NB4 (cell line): ENCODE measurements at places on chromosomes 7 and 10.

DNA sequence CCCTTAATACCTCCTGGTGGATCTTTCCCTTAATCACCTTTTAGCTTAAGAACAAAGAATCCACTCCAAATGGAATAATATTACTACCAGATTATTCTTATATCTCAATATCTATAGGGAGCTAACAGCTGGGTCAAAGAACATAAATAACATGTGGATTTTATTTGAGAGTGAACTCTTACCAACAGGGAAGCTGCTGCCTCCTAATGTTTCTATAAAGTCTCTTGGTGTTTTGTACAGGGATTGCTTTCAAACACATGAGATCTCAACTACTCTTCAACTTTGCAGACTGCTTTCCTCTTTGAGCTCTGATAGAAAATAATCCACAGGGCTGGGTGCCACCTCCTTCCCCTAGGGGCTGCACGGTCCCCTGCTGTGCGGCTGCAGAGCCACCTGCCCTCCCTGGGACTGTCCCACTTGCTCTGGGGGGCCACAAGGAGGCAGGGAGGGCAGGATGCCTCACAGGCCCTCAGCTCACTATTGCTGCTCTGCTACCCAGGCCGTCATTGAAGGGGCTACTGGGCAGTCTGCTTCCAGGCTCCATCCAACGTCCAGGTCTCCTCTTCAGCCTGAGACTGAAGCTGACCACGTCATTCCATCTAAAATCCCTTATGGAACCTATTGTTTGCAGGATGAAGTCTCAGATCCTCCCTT, 191.2 kb downstream of the CXCL12 start:
- no peak for DNase-seq

DNA sequence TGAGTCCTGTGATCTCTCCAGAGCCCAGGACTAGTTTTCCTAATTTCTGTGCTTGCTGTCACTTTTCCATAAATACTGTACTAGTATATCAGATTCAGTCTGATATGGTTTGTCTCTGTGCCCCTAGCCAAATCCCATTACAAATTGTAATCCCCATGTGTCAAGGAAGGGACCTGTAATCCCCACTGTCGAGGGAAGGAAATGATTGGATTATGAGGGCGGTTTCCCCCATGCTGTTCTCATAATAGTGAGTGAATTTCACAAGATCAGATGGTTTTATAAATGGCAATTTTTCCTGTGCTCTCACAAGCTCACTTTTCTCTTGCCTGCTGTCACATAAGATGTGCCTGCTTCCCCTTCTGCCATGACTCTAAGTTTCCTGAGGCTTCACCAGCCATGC, 54.8 kb upstream of the IFRD1 start:
- DNase-seq: peak; percentile 24

DNA sequence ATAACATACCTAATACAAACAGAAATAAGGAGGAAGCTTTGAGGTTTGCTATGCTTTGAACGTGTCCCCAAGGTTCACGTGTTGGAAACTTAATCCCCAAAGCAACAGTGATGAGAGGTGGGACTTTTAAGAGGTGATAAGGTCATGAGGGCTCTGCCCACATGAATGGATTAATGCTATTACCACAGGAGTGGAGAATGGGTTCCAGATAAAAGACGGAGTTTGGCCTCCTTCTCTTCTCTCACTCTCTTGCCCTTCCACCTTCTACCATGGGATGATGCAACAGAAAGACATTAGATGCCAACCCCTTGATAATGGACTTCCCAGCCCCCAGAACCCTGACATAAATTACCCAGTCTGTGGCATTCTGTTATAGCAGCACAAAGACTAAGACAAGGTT, 9.6 kb downstream of the ITGB1 start:
- no peak for DNase-seq

DNA sequence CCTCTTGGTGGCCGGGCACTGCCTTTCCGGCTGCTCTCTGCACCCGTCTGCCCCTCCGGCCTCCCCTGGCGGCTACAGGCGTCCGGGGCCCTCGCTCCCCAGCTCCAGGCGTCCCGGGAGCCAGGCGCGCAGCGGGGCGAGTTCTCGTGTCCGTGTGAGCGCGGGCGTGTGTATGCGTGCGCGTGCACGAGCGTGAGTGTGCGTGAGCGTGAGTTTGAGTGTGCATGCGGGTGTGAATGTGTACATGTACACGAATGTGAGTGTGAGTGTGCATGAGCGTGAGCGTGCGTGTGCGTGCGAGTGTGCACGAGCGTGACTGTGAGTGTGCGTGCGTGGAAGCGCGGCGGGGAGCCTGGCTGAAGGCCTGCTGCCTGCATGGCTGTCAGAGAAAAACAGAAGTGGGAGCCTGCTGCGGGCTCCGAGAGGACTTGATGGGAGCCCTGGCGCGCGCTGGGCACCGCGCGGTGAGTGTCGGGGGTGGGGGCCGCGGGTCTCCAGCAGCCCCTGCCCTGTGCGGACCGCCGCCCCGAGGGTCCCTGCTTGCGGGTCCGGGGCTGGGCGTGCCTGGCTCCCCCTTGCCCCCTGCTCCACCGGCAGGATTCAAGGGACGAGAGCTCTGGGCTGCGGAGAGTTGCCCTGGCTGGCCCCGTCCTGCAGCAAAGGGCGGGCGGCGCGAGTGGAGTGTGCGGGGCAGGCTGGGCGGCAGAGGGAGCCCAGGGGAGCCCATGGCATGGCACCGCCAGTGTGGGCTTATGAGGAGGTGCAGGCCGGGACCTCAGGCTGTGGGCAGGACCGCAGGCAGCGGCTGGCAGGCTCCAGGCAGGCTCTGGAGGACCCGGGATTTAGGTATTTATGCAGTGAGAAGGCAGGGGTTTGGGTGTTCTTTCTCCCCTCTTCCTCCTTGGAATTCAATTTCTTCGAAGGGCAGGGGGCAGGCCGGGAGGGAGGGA, 75.8 kb upstream of the EN2 start:
- DNase-seq: no peak

GRCh38 chr7:15719311-15719710, 32.8 kb upstream of the MEOX2 start:
- no peak for DNase-seq

DNA sequence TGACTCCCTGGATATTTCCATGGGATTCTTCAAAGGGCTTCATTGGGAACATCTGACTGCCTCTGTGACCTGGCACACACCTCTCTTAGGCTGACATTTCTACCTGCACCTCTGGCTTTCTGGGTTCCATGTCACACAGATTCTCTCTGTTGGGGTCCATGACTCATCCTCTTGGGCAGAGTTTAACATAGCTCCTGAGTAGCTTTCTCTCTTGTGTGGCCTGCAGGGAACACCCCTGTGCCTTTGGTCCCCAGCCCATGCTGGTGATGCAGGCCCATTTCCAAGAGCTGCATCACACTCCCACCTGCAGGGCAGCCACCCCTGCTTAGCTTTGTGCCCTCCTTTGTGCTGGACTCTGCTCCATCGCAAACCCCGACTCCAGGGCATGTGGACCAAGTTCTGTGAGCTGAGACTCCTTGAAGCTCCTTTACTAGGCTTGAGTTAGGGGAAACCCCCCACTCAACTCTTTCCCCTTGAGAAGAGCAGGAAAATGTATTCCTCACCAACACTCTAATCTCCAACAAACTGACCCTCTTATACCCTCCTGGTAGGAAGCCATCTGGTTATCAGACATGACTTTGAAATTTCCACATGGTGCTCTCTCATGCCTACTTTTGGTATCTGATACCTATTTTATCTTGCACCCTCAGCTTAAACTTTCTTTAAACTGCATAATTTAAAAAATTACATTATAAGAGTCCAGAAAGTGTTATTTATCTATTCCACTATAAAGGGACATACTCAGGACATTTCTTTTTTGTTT, 93.3 kb downstream of the ZNF777 start:
- DNase-seq: no peak

DNA sequence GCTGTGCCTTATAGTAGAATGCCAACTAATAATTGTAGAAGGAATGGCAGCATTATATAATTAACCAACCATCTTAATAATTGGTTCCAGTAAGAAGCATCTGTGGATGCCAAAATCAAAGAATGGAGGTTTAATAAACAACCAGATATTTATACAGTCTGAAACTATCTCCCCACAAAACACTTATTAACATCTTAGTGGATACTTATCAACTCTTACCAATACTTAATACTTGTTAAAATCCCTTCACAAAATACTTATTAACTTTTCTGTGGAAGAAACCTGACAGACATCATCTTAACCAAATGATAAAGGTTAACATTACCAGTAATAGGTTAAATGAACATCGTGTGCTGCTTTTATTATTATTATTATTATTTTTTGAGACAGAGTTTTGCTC, 29.1 kb upstream of the FAM107B start:
- no peak for DNase-seq

- no peak for DNase-seq
These were observed 64.4 kb upstream of the ARID5B start for GRCh38 chr10:61836888-61837754.

- DNase-seq: no peak
These were observed 213.6 kb downstream of the TNS3 start for GRCh38 chr7:47368190-47368812.

- no peak for DNase-seq
These were observed 196.7 kb downstream of the IPMK start for GRCh38 chr10:58070956-58071355.

DNA sequence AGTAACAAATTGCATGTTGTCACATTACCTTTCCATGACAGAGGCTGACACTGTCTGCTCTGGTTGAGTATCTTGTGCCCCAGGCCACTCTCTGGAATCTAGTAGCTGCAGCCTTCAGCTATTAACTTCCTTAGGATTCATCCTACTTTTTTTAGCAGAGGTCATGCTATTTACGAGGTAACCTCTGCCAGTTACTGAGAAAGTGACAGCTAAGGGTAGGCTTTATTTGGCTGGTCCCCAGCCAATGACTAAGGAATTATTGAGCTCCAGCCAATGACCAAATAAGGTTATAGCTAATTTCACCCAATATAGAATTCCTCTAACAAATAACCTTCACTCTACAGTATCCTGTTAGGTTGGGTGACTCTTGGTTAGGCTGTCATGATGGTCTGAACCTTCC, 1361.7 kb downstream of the XPNPEP1 start:
- DNase-seq: no peak

DNA sequence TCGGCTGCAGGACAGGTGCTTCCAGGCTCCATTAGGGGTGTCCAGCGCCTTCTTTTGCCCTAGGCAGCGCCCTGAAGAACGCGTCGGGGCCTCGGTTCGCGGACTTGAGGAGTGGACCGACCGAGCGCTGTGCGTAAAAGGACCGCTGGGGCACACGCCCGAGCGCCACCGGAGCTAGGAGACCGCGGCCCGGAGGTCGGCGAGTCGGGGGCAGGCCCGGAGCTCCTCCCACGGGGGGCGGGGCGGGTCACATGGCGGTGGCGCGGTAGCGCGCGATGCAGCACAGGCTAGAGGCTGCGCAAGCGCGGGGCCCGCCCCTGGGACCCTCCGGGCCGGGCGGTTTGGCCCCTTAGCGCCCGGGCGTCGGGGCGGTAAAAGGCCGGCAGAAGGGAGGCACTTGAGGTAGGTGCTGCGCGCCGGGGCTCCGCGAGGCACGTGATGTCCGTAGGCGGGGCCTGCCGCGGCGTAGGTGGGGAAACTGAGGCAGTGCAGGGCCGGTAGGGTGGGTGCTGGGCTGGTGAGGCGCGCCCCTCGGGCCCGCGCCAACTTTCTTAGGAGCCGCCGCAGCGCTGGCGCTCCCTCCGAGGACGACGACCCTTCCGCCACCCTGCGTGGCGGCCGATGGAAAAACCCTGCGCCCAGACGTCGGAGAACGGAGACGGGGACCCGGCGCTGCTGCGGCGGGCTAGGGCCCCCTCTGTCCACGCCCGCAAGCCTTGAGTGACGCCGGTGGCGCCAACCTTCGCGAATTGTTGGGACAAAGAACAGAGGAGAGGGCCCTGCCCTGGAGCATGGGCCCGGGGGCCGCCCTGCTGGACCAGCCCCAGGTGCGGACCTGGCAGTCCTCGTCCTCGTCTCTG, at the start of gene PRXL2A:
Gene PRXL2A, plus strand, starts transcription at position 310 of the 860 bp plus-strand sequence. CDS start 11,917 bp downstream, outside the sequence.
- peak; percentile 68 for DNase-seq

DNA sequence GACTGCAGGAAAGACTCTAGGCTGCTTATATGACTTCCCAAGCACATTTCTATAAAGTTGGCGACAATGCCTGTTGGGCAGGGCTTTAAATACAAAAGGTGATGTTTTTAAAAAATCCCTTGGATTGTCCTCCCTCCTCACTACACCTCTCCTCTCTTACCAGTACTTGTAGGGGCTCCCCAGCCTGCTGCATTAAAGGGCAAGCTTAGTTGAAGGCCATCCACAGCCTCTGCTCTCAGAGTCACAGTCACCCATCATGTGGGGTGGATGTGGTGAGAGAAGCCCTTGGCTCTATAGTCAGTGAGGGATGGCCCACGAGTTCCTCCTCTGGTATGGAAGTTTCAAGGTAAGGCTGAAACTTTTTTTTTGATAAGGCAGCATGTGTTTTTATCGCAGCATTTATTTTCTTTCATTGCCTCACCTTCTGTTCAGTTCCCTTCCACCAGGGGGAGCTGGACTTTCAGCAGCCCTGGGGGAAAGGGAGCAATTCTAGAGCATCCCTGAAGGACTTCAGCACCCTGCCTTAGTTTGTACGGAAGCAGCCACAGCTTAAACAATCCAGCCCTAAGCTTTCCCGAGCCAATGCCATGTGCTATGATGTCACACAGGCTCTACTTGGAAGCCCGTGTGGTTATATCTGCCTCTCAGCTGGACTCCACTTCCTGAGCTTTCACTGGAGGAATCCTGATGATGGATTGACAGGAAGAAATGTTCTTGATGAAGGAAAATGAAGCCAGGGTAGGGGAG, 131.9 kb downstream of the CALCR start:
- DNase-seq: peak; percentile 59

DNA sequence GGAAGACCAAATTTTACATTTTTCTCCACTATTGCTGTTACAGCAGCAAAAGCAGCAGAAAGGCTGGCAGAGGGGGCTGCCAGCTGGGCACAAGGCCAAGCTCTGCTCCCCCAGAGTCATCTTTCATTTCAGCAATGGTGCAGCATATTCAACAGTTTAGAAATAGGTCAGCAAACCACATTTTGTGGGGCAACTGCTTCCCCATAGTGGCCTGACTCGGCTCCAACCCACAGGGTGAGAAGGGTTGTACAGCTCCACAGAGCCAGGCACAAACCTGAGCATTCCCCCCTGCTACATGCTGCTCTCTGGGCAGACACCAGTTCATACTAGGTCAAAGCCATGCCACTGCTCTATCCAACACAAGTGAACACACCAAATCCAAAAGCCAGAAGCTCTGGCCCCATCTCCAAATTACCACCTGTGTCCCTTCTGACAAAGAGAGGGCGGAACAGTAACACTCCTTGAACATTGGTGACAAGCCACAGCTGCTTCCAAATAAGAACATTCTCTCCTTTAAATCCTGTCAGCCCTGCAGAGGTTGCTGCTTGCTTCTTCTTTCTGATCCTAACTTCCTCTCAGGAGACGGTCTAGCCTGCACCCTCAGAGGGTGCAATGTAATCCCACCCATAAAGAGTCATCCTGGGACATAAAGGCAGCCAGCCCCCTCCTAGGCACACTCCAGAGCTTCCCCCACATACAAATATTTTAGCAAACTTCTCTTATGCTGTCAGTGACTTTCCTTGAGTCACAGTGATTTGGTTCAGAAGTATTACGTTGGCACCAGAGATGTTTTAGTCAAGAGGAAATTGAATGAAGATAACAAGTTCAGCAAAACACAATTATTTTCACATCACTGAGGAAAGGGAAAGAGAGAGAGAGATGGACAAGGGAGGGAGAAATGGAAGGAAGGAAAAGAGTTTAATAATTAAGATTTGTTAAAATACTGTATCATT, 39.0 kb upstream of the SLIT1 start:
- peak; percentile 71 for DNase-seq
